SK-MEL-5 (cell line): ENCODE measurements at places on chromosomes 5 and 9. TPM values are rescaled to one million over a fixed set of nuclear protein-coding genes. Genes with fewer than 3 reads are reported as not detected.

The ANKDD1B gene
- total RNA-seq: 0.08 and 0.69 TPM in 2 replicates

The SCGB3A2 gene
- total RNA-seq: not detected in 2 replicates

The PCDHA11 gene
- 1.0 and 1.9 TPM in 2 replicates for total RNA-seq

The FREM1 gene
- total RNA-seq: 0.24 TPM in 1 of 2 replicates, not detected in the other

The FAM151B gene
- 3.0 and 3.8 TPM in 2 replicates for total RNA-seq

The PAIP2 gene
- 84.1 and 98.7 TPM in 2 replicates for total RNA-seq

The OTULINL gene
- 0.32 and 0.69 TPM in 2 replicates for total RNA-seq
